ENCODE measurements at places on chromosomes 5 and 9.

DNA sequence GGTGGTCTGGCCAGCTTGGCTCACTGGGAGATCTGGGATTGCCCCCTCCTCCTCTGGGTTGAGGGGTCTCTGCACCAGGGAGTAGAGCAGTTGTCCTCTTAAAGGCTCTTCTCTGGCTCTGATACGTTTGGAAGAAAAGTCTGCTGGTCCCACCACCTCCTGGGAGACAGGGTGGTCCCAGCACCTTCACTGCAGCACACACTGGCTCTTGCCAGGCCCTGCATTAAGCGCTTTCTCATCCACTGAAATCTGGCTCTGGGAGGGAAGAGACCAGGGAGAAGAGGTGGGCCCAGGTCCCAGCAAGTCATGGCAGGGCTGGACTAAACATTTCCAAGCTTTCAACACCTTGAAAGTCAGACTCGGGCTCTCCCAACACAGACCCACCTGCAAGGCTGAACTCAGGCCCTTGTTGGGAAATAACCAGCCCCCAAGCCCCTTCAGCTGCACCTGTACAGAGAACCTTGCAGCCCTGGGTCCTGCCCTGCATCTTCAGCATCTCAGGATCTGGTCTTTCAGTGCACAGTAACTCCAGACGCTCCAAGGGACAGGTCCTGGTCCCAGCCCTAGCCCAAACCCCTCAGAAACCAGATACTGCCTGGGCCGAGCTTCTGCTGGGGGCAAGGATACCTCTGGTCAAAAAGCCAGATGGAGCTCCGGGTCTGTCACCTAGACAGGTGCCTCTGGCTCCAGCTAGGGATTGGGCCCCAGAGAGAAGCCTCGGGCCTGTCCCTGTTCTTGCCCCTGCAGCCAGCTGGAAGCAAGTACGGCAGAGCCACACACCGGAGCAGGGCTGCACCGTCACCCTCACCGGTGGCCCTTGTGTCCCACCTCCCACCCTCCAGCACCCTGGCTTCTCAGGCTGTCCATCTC, 134.5 kb downstream of the DAB2IP start:
- no peak for DNase-seq

GRCh38 chr5:114471529-114471928, 109.7 kb downstream of the KCNN2 start:
- no peak for DNase-seq

DNA sequence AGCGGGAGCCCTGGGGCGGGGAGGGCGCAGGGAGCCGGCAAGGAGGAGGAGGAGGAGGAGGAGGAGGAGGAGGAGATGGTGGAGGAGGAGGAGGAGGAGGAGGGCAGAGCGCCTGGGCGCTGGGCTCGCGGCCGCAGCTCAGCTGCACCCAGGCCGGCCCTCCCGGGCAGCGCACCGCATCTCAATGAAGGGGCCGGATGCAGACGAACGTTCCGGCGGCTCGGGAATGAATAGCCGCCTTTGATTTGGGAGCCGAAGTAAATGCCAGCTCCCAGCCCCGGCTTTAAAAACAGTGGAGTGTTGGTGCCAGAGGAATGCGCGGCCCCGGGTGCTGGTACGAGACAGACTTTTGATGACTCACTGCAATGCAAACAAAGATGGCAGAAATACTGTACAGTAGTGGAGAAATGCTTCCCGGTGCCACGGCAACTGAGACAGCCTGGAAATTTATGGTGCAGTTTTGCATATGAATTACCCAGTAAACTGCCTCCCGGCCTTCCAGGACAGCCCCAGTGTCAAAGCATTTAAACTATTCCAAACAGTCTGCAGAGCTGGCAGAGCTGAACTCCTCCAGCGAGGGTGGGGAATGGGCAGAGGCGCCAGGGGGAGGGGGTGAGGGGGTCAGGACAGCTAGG, 43.1 kb downstream of the NACC2 start:
- DNase-seq, result peak; percentile 93

GRCh38 chr9:35681341-35682002, 7.7 kb downstream of the CA9 start:
- no peak for DNase-seq

DNA sequence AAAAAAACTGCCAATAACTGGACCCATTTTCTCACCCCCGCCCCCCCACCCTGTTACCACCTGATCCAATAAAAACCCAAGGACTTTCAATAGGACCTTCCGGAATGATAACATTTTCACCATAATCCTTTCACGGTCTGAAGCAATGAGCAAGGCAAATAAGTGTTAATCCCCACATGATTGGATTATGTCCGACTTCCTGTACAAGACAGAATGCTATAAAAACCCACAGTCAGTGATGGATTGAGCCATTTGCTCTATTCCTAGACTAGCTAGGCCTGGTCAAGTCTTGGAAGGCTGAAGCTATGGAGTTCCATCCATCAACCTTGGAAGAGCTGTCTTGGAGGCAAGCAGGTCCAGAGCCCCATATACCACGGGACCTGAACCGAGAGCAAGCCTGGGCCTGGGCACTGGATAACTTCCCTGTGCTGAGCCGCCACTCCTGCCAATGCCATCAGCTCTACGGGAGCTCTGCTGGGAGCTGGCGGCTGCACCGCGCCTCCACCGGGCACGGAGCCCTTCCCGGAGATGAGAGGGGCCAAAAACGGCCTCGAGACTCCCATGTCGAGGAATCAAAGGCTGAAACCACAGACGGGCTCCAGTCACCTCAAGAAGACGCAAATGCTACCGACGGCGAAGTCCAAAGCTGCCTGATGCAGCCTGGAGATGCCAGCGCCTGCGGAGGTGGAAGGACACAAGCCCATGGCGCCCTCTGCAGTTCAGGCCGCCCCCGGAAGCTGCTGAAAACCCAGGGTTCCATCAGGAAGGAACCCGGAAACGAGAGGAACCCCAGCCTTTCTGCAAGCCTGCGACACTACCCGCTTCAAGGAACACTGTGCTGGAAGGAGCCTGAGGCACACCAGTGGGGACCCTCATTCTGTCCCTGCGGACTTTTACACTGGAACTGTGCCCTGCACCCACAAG, 69.2 kb downstream of the ANXA2R start:
- DNase-seq, result no peak

- DNase-seq, result no peak
Observed at GRCh38 chr5:81631124-81631523, 119.8 kb downstream of the SSBP2 start.

GRCh38 chr5:109907731-109908130, 218.0 kb downstream of the MAN2A1 start:
- DNase-seq, result peak; percentile 22

DNA sequence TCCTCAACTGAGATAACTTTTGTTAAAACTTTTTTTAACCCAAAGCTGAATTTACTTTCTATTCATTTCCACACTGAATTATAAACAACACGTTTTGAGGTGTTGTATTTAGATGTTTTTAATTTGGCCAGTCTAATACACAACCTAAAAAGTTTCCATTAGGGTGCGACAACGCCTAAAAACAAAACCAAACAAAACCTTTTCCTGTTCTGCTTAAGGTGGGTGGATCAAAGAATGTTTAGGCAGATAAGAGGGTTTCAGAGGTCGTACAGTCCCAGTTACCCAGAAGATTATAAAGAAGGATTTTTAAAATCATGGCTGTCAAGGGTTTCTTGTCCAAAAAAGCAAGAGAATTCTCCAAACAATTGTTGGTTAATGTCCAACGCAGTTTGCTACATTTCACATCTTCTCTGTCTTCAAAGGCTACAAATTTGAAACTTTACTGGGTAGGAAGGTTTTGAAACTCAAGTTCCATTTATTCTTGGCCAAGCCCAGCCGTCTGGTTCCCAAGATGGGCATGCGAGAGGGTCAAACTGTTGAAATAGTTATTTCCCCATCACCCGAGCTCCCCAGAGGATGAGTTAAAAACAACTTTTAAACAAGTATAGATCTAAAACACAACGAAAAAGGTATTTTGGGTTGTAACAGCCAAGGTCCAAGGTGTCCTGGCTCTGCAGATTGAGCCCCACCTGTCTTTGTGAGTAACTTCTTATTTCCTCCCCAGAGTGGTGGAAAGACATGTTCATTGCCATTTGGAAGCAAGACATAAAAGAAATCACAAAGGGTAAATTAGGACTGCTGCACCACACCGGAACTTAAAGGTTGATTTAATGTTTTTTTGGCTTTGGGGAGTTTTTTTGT, 122.8 kb upstream of the MAP3K1 start:
- DNase-seq, result no peak

- DNase-seq, result no peak
Observed at GRCh38 chr5:170745481-170746071, 37.9 kb upstream of the GABRP start.

DNA sequence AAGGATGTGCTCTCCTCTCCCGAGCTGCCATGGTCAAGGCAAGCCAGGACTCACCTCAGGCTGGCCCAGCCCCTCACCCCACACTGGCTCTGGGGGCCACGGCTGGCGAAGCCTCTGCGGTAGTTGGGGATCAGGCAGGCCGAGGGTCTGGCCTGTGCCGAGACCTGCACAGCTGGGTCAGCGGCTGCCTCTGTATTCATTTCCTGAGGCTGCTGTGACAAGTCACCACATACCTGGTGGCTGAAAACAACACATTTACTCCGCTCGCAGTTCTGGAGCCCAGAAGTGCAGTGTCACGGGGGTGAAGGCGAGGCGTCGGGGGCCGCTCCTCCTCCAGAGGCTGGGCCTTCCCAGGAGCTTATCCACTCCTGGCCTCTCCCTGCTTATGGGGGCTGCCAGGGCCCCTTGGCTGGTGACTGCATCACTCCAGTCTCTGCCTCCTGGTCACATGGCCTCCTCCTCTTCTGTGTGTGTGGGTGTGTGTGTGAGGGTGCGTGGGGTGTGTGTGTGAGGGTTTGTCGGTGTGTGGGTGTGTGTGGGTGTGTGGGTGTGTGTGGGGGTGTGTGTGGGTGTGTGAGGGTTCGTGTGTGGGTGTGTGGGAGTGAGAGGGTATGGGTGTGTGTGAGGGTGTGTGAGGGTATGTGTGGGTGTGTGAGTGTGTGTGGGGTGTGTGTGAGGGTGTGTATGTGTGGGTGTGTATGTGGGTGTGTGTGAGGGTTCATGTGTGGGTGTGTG, 3.2 kb upstream of the SCGB3A1 start:
- DNase-seq, result no peak

DNA sequence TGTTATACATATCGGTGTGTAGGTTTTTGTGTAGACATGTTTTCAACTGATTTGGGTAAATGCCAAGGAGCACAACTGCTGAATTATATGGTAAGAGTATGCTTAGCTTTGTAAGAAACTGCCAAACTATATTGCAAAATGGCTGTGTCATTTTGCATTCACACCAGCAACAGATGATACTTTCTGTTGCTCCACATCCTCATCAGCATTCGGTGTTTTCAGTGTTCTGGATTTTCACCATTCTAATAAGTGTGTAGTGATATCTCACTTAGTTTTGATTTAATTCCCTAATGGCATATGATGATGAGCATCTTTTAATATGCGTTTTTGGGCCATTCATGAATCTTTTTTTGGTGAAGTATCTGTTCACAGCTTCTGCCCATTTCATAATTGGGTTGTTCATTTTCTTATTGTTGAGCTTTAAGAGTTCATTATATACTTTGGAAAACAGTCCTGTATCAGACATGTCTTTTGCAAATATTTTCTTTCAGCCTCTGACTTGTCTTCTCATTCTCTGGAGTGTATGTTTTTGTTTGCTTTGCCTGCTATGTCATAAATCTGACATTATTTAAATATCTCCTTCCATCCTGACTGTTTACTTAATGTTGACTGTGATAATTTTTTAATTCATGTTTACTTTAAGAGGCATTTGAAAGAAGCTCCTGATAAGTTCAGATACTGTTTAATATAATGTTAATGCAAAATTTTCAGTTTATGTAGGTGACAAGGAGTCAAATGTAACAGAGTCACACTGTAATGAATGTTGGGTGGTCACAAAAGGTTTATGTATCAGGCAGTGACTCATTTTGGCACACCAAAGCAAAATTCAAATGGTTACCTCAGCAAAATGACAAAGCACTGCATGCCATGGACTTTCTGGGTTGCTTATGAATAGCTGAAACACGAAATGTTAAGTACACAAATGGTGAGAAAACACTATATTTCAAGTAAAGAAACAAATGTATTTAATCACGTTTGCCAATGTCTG, 181.1 kb upstream of the DAB2 start:
- DNase-seq, result peak; percentile 71

DNA sequence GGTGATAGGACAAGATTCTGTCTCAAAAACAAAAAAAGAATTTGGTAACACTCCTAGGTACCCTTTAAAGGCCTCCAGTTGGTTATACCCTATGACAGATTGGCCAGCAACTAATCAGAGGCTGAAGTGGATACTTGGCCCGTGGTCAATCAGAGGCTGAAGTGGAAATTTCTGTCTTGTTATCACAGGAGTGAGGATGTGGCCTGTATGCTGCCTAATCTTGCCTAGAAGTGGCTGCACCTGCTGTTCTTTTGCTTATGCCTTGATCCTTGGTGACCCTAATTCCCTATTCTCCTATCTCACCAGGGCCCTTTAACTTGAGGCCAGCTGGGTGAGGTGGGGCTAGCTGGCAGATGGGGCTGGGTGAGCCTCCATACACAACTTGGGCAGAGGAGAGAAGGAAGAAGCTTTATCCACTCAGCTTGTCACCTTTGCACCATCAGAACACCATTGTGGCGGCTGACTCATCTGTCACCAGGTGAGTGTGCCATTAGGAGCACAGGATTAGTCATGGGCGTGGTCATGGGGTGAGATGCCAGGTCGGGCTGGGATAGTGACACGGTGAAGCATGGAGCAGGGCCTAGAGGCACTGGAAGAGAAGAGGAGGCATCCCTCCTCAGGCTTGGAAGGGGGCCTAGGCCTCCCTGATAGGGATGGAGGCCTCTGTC, 41.5 kb downstream of the SAR1B start:
- DNase-seq, result peak; percentile 49

GRCh38 chr5:881551-881935, 11.1 kb downstream of the BRD9 start:
- no peak for DNase-seq

GRCh38 chr9:37562826-37563225, 13.4 kb downstream of the FBXO10 start:
- no peak for DNase-seq

DNA sequence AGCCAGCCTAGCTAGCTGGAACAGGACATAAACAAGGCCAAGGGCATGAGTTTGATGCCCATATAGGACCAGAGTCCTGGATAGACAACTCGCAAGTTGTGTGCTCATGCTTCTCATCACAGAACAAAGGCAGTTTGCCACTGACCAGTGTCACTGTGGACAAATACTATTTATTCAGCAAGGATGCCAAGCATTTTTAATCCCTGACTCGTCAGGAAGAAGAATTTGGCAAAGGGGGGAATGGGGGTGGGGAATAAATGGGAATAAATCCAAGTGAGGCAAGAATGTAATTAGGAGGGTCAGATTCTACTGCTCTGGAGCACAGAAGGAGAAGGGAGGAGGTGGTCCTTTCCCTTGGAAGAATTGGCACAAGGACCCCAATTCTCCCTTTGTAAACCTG, 46.8 kb upstream of the ANKRD55 start:
- peak; percentile 38 for DNase-seq

GRCh38 chr9:123387686-123388085, 31.7 kb downstream of the CRB2 start:
- DNase-seq, result no peak

DNA sequence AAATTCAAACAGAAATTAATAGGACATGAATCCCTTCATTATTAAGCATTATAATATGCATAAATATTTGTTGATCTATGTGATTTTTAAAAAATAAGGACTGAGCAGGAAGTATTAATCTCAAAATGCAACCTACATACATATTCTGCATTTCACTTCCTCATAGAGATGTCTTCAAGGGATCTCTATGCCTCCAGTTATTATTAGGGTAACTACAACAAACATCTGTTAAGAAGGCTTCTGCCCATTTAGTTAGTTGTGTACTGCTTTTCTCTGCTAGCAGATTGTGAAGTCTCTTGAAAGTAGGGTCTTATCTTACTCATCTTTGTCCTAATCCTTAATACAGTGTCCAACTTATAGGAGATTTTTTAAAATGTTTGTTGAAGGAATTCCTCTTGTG, 414.1 kb downstream of the ACTL7B start:
- no peak for DNase-seq

Data from bronchial epithelial cell (primary cell).